Stimulated activated CD8-positive, alpha-beta memory T cell treated with anti-CD3 and anti-CD28 coated beads, Interleukin-7, amount 100 ng/mL, for 1 hour (primary cell): ENCODE measurements at places on chromosomes 4 and X.

DNA sequence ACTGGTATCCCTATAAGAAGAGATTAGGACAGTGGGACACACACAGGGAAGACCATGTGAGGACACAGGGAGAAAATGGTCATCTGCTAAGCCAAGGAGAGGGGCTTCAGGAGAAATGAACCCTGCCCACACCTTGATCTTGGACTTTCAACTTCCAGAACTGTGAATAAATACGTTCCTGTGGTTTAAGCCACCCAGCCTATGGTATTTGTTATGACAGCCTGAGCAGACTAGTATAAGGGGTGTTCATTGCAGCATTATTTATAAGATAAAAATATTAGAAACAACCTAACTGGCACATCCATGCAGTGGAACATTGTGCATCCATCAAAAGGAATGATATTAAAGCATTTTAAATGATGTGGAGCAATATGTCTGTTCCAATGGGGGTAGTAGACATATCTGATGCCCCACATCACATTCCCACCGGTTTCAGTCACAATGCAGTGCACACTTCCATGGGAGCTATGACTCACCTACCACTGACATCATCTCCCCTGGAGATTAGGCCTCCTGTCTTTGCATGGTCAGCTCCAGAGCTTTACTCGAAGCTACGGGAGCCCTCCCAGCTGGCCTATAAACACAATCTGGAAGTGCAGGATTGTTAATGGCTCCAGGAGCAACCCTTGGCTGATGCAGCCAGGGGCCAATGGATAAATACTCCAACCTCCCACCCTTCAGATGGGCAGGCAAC is 38.9 kb upstream of the MAMLD1 start:
- DNase-seq = no peak

DNA sequence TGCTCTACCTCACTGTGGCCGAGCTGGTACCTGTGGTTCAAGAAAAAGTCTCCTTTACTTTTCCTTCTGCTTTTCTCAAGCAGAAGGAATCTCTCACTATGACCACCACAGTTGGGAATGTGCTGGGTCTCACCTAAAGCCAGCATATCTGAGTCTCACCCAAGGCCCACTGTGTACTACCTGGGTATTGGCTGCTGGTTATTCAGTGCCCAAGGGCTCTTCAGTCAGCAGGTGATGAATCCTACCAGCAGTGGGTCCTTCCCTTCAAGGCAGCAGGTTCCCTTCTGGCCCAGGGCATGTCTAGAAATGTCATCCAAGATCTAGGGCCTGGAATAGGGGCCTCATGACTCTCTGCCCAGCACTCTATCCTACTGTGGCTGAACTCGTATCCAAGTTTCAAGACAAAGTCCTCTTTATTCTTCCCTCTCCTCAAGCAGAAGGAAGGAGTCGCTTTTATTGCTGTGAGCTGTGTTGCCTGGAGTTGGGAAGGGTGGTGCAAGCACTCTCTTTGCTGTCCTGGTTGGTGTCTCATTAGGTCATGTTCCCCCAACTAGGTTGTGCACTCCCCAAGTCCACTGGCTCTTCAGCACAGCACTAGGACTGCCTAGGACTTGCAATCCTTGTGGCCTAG is 6.1 kb downstream of the CXCL10 start:
- DNase-seq = no peak

DNA sequence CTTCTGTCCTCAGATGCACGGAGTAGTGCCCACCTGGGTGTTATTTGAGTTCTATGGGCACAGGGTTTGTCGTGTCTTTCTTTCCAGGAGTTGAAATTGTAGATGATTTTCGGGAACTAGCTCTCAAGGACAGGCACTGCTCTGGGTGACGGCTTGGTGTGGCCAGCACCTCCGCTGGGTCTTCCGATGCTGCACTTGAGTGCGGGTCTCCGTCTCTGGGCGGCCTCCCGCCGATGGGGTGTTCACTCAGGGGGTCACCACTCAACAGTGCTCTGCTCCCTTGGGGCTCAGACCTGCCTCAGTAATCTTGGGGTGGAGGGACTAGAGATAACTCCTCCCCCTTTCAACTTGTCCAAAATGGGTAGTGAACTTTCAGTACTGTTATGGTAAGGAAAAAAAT is 2.5 kb downstream of the ZFP92 start:
- DNase-seq = no peak

DNA sequence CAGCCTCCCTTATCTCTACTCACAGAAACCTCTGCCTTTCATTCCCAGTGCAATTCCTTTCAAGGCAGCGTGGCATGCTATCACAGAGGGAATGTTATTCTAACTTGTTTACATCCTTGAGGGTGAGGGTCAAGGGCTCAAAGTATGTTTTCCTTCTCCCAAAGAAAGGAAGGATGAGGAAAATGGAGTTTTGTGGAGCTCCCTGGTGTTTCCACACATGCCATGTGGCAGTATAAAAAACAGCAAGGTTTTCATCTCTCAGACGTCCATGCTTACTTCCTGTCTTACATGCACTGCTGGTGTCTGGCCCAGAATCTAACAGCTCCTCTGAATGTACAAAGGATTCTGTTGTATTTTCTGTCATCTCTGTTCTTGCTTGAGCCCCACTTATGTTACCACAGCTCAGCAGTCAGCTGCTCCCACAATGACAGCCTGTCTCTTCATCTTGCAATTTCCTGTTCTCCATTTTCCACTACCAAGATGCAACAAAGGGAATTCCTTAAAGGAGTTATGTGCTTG is 128.0 kb downstream of the SNCA start:
- no peak for DNase-seq

DNA sequence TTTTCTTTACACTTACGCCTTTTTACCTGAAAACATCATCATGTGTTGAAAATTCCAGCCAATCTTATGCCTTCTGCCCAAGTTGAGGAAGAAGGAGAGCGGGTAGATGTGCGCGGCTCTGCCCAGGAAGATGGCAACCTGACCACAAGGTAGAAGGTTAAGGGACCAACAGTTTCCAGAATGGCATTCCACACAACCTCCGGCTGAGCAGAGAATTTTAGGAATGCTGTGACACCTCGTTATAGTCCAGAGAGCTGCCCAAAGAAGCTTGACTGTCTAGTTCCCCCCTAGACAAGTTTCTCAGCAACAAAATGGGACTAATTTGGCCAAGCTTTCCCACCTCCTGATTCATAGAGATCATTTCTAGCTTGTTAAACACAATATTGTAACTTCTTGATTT is 75.1 kb downstream of the CHST7 start:
- DNase-seq = no peak

DNA sequence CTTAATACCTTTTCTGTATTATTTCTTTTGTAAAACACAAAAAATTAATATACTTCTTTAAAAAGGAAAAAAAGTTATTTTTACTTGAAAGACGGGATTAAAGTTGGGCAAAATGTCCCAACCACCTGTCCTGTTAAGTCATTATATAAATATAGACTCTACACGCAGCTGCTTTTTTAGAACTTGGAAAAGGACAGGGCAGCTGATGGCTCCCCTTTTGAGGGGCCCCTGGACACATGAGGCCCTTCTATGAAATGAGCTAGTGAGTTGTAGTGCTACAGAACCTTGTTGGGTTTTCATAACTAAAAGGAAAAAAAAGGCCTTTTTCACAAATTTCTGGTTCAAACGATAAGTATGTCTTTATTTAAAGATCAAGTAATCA is 600 bp upstream of the BEX2 start:
- no peak for DNase-seq

DNA sequence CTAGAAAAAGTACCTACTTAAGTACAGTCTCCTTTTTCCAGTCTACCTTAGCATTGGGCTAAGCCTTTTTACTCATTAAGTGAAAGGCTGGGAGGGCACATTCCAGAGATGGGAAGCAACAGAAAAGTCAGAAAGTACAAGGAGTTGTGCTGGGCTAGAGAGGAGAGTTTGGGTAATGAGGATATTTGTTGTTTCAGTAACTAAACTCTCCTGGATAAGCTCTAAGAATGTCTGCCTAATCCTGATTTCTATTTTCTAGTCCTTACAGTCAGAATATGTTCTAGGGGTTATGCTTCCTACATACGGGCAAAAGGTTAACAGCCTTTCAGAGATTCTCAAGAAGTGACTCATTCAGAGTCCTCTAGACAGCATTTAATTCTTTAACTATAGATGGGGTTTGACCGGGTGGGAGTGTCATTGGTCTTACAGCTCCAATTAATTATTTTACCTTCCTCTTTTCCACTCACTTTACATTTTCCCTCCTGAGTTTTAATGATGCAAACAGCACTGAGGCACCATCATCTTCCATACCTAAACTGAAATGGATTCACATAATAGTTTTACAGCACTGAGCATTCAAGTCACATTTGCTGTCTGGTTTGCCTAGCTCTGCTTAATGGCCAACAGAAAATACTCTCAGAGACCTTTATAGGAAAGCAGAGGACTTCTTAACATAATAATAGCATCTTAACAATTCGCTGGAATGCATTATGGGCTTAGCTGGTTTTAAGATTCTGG is 42.9 kb downstream of the USP26 start:
- DNase-seq = no peak
